CD8-positive, alpha-beta memory T cell (primary cell): ENCODE measurements at places on chromosomes 7 and 10. TPM values are rescaled to one million over a fixed set of nuclear protein-coding genes. Genes with fewer than 3 reads are reported as not detected.

GRCh38 chr7:156017916-156018700, 205.8 kb upstream of the SHH start:
- no peak overlapping the region for H3K4me3 ChIP-seq
- DNase-seq, result no peak
- no peak overlapping the region for H3K27ac ChIP-seq
- no peaks in the 10 kb centered on the region for H3K27me3 ChIP-seq
- no peaks in the 10 kb centered on the region for H3K4me1 ChIP-seq

SLC16A9 gene
- not detected for polyA plus RNA-seq

- H3K4me1 ChIP-seq, result peaks cover 31% of the 10 kb centered on the region
- no peaks in the 10 kb centered on the region for H3K36me3 ChIP-seq
- no peak overlapping the region for H3K27ac ChIP-seq
Measured at GRCh38 chr7:30468041-30468440, 10.5 kb downstream of the NOD1 start.

DNA sequence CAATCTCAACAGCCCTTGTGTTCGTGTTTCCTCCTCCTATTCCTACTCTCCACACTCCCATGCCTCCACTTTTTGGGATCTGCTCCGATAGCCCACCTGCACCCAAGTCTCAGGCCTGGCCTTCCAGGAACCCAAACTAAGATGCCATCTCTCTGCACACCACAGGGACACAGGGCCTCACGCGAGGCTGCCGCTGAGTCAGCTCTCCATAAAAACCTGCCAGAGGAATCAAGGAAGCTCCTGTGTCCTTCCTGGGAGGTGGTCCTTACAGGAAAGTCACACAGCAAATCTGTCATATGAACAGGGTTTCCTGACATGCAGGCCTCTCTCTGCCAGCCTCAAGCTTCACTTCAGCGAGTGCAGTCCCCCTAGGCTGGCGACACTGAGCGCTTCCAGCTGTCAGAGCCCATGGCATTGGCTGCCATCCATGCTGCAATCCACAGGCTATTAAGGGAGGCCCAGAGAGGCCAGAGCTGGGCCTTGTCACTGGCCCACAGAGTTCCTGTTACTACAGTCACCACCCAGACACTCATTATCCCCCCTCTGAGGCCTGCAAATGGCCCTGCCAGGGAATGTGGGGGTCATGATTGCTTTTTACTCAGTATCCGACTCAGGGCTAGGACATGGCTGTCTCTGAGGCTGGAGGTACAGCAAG, 151.4 kb downstream of the OAT start:
- no peaks in the 10 kb centered on the region for H3K4me1 ChIP-seq
- H3K4me3 ChIP-seq, result no peak overlapping the region
- DNase-seq, result no peak
- no peak overlapping the region for H3K27ac ChIP-seq
- no peaks in the 10 kb centered on the region for H3K27me3 ChIP-seq
- no peaks in the 10 kb centered on the region for H3K36me3 ChIP-seq

DNA sequence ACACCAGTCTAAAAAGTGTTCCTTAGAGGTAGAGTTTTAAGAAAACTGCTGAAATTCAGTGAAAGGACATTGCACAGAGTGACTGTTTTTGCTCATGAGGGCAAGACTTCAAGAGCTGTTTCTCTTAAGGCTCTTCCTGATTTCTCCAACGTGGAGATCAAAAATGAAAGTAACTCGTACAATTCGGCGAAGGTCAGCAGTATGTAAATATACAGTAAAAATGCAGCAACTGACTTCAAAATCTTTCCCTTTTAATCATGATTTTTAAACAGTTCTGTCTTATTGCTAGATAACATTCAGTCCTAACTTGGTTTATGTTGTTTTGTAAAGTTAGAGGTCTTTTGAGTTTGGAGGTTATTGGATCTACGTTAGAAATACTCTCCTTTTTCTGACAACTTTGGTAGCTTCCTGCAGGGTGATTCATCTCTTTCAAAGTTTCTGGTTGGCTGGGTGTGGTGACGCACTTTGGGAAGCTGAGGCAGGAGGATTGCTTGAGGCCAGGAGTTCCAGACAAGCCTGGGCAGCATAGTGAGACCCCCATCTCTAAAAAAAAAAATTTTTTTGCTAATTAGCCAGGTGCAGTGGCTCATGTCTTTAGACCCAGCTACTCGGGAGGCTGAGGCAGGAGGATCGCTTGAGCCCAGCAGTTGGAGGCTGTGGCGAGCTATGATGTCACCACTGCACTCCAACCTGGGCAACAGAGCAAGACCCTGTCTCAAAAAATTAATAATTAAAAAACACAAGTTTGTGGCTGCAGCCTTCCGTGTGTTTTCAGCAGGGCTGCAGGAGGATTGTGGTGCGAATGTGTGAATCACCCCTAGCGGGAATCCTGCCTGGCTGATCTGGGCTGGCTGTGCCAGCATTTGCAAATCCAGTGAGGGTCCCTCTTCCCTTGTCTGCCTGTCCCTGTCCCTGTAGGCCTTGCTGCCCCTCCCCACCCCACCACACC, 29.2 kb upstream of the AP5Z1 start:
- no peaks in the 10 kb centered on the region for H3K36me3 ChIP-seq
- peak; percentile 49 for DNase-seq
- H3K27ac ChIP-seq, result peak overlapping the region; percentile 93
- peaks cover 41% of the 10 kb centered on the region for H3K4me1 ChIP-seq

AGMO gene
- not detected for polyA plus RNA-seq

DNA sequence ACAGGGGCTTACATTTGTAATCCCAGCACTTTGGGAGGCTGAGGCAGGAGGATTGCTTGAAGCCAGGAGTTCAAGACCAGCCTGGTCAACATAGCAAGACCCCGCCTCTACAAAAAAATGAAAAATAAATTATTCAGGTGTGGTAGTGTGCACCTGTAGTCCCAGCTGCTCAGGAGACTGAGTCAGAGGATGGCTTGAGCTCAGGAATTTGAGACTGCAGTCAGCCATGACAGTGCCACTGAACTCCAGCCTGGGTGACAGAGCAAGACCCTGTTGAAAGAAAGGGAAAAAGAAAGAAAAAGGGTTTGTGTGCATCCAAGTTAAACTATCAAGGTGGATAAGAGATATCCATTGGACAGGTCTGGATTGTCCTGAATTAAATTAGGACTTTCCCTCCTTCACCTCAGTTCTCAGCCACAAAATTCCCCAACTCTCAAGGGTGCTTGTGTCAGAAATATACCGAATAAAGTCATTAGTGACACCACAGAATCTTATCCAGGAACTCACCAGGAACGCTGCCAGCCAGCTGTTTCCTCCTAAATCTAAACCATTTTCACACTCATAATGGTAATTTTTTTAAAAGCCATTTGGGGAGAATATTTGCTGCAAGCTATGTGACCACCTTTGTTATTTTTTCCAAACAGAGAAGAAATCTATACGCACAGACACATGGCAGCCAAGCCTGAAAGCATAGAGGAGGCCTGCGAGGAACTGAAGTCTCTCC, 12.0 kb downstream of the AFAP1L2 start:
- H3K27ac ChIP-seq, result no peak overlapping the region
- no peak for DNase-seq
- peaks cover 5% of the 10 kb centered on the region for H3K27me3 ChIP-seq
- no peaks in the 10 kb centered on the region for H3K36me3 ChIP-seq

DNA sequence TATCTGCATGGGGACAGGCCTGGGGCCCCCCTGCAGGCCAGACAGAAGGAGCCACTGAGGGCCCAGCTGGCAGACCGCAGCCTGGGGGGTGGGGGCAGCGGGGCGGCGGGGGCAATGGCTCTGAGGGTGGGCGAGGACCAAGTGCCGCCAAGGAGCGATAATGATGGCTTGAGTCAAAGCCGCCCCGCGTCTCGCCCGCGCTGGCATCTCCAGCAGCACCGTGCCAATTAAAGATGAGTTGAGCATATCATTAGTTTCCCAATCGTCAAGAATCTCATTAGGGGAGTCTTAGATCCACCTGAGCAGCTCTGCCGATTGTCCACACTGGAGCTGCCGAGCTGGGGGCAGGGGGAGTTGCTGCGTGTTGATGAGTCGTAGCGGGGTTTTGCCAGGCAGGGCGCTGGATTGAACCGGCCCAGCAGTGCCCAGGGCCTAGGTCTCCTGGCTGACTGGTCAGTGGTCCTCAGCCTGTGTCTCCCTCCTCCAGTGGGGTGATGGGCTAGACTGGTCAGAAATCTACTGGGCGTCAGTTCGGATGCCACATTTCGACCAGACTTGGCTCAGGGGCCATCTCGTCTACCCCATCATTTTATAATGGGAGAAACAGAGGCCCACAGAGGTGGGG, 41.0 kb upstream of the PSMG3 start:
- no peaks in the 10 kb centered on the region for H3K4me1 ChIP-seq
- no peak for DNase-seq
- no peak overlapping the region for H3K27ac ChIP-seq
- no peaks in the 10 kb centered on the region for H3K27me3 ChIP-seq
- H3K4me3 ChIP-seq, result no peak overlapping the region
- H3K36me3 ChIP-seq, result no peaks in the 10 kb centered on the region

DNA sequence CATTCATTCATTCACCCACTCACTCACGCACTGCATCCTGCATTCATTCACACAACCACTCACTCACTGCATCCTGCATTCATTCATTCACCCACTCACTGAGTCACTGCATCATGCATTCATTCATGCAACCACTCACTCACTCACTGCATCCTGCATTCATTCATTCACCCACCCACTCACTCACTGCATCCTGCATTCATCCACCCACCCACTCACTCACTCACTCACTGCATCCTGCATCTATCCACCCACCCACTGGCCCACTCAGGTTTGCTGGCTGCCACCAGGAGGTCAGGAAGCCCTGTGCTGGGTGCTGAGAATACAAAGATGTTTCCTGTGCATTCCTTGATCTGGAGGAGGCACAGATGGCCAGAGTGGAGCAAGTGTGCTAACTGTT, 2.3 kb upstream of the SNX8 start:
- H3K36me3 ChIP-seq, result no peaks in the 10 kb centered on the region
- H3K4me3 ChIP-seq, result no peak overlapping the region
- H3K27ac ChIP-seq, result no peak overlapping the region
- no peak for DNase-seq

DNA sequence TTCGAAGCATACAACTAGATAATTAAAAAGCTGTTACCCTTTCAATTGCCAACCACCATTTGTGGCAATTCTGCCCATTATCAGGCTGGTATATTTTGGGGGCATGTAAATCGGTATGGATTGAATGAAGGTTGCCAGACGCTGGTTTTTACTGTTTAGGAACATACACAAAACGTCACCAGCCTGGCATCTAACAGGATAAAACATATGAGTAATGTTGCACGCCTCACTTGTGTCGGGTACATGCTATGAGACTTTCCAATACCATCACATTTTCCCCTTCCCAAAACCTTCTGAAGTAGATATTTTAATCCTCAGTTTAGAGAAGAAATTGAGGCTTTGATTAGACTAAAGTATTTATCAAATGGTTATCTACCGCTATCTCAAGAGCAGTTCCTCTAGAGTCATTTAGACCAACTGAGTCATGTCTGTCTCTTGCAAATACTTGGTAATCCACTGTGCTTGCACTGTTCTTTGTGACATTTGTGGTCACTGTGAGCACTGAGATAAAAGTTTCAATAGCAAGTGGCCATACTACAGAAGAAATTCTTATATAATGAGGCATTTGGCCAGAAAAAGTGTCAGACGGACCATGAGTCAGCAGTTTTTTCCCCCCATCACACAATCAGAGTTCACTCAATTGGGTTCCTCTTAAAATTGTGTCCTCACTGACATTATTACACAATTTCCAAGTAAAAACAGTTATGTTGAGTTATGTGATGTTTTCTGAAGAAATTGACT, 498.7 kb downstream of the NXPH1 start:
- H3K27me3 ChIP-seq, result no peaks in the 10 kb centered on the region
- no peak overlapping the region for H3K4me3 ChIP-seq
- H3K4me1 ChIP-seq, result no peaks in the 10 kb centered on the region
- no peak for DNase-seq
- no peak overlapping the region for H3K27ac ChIP-seq

MMD2 gene
- polyA plus RNA-seq, result not detected
